Activated T-helper 2 cell treated with anti-CD3 and anti-CD28 coated beads, Interferon-gamma antibody, Interleukin-2, Interleukin-4, amounts not matched to agents 10 μg/mL and 5 μg/mL and 100 μg/mL, durations not matched to agents 14 hours and 24 hours and 36 hours (primary cell): ENCODE measurements at places on chromosomes 16 and 17.

- no peak for DNase-seq
These were observed 82.7 kb downstream of the RPH3AL start for GRCh38 chr17:269616-270514.

- DNase-seq: no peak
These were observed 10.3 kb downstream of the ZNF385C start for GRCh38 chr17:42087736-42088705.

GRCh38 chr17:78527345-78527744 is 49.9 kb downstream of the DNAH17 start:
- no peak for DNase-seq

GRCh38 chr17:72446525-72447250 is 325.9 kb downstream of the SOX9 start:
- DNase-seq: no peak
